ENCODE measurements at places on chromosomes 7 and 10.

GRCh38 chr7:102973096-102973802 lies 60.4 kb downstream of the LRRC17 start:
- DNase-seq: no peak

DNA sequence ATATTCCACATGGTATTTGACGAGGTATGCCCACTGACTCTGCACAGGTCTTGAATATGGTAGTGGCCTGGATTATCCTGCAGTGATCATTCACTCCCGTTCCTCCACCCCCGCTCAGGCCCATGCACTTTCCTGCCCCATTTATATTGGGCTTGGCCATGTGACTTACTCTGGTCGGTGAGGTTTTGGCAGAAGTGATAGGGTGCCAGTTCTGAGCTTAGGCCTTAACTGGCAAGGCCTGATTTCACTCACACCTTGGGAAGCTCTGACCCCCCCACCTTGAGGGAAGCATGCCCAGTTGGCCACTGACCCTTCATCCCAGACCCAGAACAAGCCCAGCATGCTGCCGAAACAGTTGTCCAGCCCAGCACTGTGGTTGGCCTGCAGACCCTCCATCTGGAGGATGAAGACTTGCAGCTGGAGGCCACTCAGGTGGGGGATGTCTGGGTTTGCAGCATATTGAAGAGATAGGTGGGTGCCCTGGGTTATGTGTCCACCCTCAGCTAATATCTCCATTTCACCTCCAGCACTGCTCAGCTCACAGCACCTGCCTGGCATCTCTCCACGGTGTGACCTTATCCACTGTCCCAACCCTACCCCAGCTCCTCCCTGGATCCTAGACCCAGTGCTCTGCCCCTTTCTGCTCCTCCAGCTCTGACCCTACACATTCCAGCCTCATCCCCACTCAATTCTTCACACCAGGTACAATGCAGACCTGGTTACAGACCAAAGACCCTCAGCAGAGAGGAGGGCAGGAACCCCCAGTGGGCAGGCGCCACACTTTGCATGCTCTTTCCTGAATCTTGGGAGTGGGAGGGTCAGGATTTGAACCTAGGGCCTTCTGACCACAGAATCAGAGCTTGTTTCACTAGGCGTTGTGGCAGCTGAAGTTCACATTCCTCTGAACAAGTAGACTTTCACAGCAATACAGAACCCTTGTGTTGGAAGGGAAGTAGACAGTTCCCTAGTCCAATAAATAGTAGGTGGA lies 138.1 kb upstream of the CHST15 start:
- DNase-seq: no peak

DNA sequence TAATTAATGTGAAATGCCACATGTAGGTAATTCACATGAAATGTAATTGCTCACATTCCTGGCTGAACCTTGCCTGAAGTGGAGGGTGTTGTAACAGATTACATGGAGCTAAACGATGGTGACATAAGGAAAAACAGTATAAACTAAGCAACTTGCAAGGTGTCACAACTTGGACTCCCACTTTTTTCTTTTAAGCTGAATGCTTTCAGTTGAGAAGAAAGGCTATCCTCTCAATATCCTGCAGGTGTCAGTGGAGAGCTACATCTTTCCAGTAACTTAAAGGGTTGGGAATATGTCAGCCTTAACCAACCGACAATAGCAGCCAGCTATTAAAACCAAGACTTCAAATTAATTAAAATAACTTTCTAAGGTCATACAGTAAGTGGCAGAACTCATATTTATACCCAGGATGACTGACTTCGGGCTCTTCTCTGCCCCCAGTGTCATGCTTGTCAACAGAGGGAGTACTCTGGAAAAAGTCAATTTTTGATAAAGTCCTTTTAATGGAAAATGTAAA lies 33.7 kb downstream of the NRBF2 start:
- DNase-seq: peak; percentile 10

- no peak for DNase-seq
Measured at GRCh38 chr10:131500892-131501291, 189.4 kb upstream of the TCERG1L start.

DNA sequence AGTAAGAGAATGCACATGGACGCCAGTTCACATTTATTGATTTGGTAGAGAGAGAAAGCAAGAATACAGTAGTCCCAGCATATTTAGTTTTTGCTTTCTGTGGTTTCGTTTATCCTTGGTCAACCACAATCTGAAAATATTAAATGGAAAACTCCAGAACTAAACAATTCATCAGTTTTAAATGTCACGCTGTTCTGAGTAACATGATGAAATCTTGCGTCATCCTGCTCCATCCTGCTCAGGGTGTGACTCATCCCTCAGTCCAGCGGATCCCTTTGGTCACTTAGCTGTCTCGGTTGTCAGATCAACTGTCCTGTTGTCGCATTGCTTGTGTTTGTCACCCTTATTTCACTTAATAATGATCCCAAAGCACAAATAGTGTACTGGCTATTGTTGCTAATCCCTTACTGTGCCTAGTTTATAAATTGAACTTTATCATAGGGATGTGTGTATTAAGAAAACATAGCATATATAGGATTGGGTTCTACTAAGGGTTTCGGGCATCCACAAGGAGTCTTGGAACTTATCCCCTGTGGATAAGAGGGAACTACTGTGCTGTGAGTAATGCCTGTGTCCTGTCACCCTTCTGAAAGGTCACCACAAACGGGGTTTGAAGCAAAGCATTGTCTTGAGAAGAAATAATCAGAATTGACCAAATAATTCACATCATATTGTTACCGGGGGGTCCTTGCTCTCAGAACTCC lies 73.6 kb downstream of the OTUD1 start:
- DNase-seq: no peak

- DNase-seq: no peak
Measured at GRCh38 chr10:24993237-24993958, 22.6 kb downstream of the ENKUR start.

DNA sequence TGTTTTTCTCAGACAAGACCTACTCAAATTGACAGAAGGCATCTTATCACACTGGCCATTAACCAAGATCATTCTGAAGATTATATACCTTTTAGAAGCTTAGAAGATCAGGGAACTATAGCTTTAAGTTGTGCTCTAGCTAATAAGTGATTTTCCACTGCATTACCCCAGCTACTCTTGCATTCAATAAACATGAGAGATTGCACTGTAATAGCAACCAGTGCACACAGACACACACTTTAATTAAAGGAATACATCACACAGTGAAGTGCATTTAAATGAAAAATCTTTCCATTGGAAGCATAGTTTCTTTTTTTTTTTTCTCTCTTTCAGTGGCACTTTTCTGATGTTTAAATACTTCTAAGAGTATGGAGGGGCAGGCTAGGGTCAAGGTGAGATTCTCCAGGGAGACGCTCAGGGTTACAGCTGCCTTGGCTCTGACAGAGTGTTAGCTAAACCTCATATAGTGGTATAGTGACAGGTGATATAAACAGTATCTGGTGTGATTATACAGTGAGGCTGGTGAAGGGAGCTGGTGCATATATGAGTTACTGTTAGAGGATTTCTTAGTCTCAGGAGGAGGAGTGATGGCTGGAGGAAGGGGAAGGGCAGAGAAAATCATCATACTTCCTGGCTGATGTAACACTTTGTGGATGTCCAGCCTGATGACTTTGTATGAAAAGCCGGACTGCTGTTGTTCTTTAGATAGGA lies 369.5 kb downstream of the SORCS3 start:
- no peak for DNase-seq

DNA sequence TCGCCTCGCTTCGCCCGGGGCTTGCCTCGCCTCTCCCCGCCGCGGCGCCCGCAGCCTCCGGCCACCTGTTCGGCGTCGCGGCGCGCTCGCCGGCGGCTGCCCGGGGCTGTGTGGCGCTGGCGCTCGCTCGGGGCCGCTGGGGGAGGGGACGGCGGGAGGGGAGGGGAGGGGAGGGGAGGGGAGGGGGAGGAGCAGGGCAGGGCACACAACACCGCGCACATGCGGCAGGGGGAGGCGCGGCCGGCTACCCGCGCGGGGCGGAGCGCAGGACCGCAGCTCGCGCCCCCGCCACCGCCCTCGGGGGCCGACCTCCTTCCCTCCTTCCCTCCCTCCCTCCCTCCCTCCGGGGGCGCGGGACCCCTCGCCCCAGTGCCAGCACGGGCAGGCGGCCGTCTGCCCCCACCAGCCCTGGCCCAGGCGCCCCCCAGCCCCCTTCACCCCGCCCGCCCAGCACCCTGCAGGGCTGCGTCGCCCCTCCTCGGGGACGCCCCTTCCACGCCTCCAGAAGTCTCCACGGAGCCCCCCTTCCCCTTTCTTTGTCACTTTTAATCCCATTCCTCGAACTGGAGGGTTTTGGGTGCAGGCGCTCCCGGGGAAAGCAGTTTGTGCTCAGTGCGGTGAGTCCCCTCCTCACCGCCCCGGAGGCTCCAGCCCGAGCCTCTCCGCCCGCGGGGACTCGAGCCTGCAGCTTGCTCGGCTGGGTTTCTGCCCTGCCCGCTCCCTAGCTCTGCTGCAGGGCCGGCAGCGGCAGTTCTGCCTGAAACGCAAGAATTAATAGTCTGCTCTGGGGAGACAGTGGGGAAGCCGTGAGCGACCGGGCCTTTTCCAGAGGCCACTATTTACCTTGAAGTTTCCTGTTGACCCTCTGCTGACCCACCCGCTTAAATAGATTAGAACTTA lies at the start of gene PARD3:
PARD3 (minus strand) TSS at position 112 of the 900 bp plus-strand sequence. CDS start 301 bp downstream, outside the sequence.
- peak; percentile 36 for DNase-seq

GRCh38 chr7:151383638-151384351 lies 26.0 kb downstream of the WDR86 start:
- no peak for DNase-seq

DNA sequence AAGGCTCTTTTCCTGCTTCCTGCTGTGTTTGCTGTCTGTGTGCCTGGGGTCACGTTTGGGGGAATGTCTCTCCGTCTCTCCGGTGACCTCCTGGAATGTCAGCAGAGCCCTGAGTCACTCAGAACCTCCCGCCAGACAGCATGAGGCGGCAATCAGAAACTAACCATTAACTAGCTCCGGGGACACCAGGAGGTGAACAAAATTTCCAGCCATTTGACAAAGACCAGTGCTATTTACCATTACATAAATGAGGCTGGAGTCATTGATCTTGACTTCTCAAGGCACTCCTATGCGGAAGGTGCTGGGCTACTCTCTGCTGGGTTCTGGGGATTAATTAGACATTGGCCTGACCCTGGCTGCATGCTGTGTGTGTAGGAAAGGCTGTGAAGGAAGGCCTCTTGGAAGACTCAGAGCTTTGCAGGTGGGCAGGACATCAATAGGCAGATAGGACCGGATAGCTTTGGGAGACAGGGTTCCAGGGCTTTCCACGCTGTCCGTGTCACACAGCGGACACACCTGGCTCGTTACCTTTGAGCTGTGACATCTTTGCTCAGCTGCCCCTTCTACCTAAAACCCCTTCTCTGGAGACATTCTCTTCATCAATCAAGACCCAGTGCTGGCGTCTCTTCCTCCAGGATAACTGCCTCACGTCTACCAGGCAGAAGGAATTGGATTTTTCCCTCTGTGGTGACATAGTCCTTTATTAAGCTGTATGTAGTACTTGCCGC lies 77.0 kb downstream of the PFKFB3 start:
- no peak for DNase-seq

- no peak for DNase-seq
Measured at GRCh38 chr10:123479640-123480039, 186.5 kb upstream of the GPR26 start.

DNA sequence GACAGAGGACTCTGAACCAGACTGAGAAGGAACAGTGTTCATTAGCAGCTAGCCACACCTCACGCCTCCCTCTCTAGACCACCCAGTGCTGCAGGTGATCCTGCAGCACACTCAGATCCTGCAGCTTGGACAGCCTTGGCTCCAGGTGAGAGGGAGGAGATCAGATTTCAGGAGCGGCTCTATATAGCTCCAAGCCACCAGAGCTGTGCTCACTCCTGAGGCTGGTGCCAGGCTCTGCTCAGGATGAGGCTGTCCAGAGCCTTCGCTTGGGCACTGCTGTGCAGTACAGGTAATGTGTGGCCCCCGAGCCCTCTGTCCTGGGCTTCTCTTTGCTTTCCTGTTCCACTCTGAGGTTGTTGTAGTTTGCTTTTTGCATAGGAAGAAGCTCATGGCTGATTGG lies 42.4 kb downstream of the C10orf120 start:
- DNase-seq: no peak

DNA sequence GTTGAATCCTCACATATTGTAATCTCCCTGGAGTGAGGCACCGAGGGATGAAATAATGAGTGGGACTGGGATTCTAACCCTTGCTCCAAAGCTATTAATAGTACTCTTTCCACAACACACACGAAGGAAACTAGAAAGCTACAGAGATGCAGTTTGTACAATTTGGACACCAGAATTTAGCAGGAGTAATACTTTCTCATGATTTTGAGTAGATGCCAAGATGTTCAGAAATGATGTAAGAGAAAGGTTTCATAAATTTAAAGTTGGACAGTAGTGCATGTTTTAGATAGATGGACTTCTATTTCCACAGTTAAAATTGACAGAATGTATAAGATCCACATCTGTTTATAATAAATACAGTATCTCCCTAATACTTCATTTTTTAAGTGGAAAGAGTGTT lies 46.5 kb downstream of the PRR15 start:
- no peak for DNase-seq

DNA sequence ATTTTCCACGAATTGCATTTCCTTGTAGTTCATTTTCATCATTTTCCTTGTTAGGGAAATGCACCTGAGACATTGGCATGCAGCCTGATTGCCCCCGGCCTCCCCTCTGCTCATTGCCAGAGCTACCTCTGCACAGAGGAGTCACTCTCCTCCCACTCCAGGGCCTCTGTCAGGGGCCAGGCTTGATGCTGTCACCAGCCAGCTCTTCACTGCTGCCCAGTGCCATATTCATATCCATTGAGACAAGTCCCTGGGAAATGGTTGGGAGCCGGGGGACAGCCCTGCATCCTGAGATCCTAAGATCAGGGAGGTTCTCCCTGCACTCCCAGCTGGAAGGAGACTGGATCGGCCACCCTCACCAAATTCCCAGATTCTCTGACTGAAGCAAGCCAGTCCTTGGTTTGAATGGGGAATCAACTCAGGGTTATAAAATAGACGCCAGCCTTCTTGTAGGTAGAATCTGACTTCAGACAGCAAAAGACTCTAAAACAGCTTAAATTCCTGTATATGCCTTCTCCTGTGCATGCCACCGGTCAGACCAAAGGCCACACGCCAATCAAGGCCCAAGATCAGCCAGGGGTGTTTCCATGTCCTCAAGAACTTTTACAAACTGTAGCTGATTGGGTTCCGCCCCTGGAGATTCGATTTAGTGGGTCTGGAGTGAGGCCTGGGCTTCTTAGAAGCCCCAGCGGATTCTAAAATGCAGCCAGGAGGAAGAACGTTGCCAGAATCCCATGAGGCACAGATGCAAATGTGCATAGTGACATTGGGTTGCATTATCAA lies 86.5 kb downstream of the PARP12 start:
- DNase-seq: no peak

Measured in nucleus accumbens (tissue), 56 donors.